ENCODE measurements at places on chromosomes 2 and 18.

GRCh38 chr2:142175813-142176338 is 45.1 kb upstream of the LRP1B start:
- H3K4me3 ChIP-seq, result no peak overlapping the region
- H3K4me1 ChIP-seq, result no peaks in the 10 kb centered on the region
- DNase-seq, result no peak
- H3K27me3 ChIP-seq, result no peaks in the 10 kb centered on the region
- H3K27ac ChIP-seq, result no peak overlapping the region

DNA sequence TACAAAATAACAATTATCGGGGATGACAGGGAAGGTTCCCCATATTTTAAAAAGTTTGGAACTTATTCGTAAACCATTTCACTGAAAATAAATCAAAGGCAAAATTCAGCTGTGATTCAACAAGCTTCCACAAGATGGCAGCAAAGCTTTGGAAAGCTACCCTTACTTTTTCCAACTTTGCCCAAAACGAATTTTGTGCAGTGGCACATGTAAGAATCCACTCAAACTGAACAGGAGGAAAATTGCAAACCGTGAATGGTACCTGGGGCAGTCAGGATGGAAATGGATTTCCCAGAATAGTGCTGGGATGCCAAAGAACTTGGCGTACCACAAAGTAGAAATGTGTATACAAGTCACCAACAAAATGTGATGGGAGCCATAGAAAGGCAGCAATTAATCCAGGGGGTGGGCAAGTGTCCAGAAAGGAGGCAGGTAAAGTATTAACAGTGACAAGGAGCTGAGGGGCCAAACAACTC is 10.7 kb downstream of the RPL31 start:
- no peak overlapping the region for H3K27ac ChIP-seq
- H3K27me3 ChIP-seq, result no peaks in the 10 kb centered on the region
- no peak overlapping the region for H3K4me3 ChIP-seq
- H3K4me1 ChIP-seq, result no peaks in the 10 kb centered on the region

DNA sequence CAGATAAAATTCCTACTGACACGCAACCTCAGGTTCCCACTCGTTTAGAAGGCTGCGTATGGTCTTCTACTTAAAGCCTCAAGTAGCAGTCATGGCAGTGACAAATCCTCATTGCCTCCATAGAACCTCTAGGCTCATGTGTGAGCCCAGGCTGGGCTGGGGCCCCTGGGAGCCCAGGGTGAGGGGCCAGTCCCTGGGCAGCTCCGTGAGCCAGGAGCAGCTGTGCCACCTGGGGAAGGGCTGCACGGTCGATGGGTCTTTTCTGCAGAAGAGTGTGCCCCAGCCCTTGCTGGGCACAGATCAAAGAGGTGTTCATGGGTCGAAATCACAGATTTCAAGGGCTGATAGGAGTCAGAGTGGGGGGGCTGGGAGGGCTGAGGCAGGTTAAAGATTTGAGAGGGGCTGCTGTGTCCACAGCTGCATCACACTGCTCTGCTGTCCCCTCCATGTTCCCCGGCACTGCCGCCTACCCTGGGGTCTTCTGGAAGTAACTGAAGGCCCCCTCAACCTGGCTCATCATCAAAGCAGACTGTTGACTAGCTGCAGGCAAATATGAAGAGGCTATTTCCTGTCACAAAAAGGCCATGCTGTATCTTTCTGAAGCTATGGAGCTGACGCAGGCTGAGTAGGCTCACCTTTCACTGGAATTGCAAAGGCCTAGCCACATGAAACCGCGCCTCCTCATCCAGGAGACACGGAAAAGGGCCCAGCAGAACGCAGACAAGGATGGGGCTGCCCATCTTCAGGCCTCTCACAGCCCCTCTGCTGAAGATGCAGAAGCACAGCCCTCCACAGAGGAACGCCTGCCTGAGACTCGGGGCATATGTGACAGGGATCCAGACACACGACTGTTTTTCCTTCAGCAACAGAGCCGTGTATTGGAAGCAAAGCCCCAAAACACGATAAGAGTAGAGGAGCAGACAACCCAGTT is 35.7 kb upstream of the ALPP start:
- no peak overlapping the region for H3K4me3 ChIP-seq
- H3K36me3 ChIP-seq, result no peaks in the 10 kb centered on the region
- H3K4me1 ChIP-seq, result no peaks in the 10 kb centered on the region
- DNase-seq, result no peak
- H3K27me3 ChIP-seq, result no peaks in the 10 kb centered on the region

GRCh38 chr2:234836271-234836670 is 115.5 kb upstream of the SH3BP4 start:
- no peaks in the 10 kb centered on the region for H3K27me3 ChIP-seq
- DNase-seq, result no peak
- no peaks in the 10 kb centered on the region for H3K4me1 ChIP-seq
- H3K4me3 ChIP-seq, result no peak overlapping the region

GRCh38 chr2:163768881-163769695 is 33.3 kb upstream of the FIGN start:
- no peaks in the 10 kb centered on the region for H3K27me3 ChIP-seq
- DNase-seq, result no peak
- peak overlapping the region; percentile 31 for H3K27ac ChIP-seq
- peaks cover 6% of the 10 kb centered on the region for H3K4me1 ChIP-seq

DNA sequence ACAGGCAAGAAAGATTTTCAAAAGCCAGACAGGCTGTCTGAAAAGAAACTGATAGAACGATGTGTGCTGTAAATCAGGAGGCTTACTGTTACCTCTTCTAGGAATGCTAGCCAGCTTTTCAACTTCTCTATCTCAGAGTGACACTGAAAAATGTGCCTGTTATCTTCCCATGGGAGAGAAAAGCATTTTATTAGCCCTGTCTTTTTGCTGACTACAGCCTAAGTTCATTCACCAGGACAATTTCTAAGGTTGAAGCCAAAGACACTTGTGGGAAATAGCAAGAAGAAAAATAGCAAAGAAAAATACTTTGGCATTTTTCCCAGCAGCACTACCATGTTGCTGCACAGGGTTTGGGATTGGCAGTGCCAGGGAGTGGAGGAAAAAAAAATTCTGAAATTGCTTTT is 34.0 kb downstream of the ABCB11 start:
- H3K27me3 ChIP-seq, result no peaks in the 10 kb centered on the region
- DNase-seq, result no peak
- no peaks in the 10 kb centered on the region for H3K36me3 ChIP-seq
- no peaks in the 10 kb centered on the region for H3K4me1 ChIP-seq
- H3K4me3 ChIP-seq, result no peak overlapping the region

DNA sequence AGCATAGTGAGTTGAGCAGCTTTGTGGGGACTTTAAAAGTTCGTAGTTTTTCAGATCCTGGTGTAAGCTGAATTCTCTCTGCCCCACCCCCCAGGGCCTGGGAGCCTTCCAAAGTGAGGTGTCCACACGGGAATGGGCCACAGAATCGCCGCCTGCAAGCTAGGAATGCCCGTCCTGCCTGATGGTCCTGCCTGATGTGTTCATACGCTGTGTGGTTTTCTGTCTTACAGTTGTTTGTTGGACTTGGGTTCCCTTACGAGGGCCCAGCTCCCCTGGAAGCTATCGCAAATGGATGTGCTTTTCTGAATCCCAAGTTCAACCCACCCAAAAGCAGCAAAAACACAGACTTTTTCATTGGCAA is 158.7 kb downstream of the MGAT5 start:
- H3K36me3 ChIP-seq, result no peaks in the 10 kb centered on the region
- H3K4me3 ChIP-seq, result no peak overlapping the region
- DNase-seq, result no peak

- no peak overlapping the region for H3K27ac ChIP-seq
- no peak overlapping the region for H3K4me3 ChIP-seq
- DNase-seq, result no peak
- H3K36me3 ChIP-seq, result no peaks in the 10 kb centered on the region
- H3K4me1 ChIP-seq, result peaks cover 12% of the 10 kb centered on the region
Observed at GRCh38 chr2:64610316-64610855, 43.3 kb downstream of the SERTAD2 start.

DNA sequence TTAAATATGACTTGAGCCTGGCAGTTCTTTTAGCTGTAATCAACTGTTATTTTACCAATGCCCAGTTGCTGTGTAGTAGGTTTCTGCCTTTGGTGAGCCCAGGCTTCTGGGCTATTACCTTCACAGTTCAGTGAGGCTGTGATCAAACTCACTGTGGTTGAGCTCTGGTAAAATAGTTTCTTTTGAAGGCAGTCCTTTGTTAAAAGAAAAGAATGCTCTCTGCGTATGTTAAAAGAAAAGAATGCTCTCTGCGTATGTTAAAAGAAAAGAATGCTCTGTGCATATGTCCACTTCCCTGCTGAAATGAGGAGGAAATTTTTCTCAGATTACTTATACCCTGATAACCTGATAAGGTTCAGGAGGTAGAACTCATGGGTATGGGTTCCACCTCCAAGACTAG is 244.3 kb downstream of the RNF144A start:
- no peaks in the 10 kb centered on the region for H3K4me1 ChIP-seq
- no peak for DNase-seq
- no peaks in the 10 kb centered on the region for H3K36me3 ChIP-seq
- H3K27me3 ChIP-seq, result no peaks in the 10 kb centered on the region
- H3K4me3 ChIP-seq, result no peak overlapping the region
- no peak overlapping the region for H3K27ac ChIP-seq

- no peak for DNase-seq
- peaks cover 16% of the 10 kb centered on the region for H3K4me1 ChIP-seq
- no peak overlapping the region for H3K4me3 ChIP-seq
- H3K27me3 ChIP-seq, result no peaks in the 10 kb centered on the region
Observed at GRCh38 chr2:47360927-47361326, 42.0 kb upstream of the MSH2 start.

- no peak for DNase-seq
- no peak overlapping the region for H3K27ac ChIP-seq
- H3K4me1 ChIP-seq, result no peaks in the 10 kb centered on the region
- H3K4me3 ChIP-seq, result no peak overlapping the region
- no peaks in the 10 kb centered on the region for H3K36me3 ChIP-seq
Observed at GRCh38 chr18:3392467-3392855, 57.5 kb upstream of the TGIF1 start.

DNA sequence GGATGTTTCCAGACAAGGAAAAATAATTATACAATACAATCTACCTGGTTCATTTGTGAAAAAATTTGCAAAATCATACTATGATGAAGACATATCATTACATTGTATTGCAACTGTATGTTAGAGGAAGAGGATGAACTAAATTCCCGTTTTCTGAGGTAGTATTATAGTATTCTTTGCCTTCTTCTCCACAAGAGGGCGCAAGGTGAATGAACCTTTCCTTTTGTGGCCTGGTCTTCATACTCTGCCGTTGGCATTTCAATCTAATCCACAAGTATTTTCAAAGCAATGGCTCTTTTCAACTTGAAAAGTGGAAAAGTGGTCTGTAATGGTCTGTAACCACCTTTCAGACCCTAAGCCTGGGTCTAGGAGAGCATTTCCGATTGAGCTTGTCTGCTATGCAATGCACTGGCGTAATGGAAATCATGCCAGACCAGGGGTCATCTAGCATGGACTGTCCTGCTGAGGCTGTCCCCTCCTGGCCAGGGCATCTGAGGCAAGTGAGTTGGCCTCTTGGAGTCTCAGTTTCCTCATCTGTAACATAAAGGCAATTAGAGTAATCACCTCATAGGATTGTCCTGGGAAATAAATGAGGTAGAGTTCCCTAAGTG is 30.8 kb upstream of the ZNF396 start:
- H3K27ac ChIP-seq, result no peak overlapping the region
- H3K36me3 ChIP-seq, result no peaks in the 10 kb centered on the region
- no peak overlapping the region for H3K4me3 ChIP-seq
- no peaks in the 10 kb centered on the region for H3K27me3 ChIP-seq
- no peaks in the 10 kb centered on the region for H3K4me1 ChIP-seq
- DNase-seq, result peak; percentile 14

DNA sequence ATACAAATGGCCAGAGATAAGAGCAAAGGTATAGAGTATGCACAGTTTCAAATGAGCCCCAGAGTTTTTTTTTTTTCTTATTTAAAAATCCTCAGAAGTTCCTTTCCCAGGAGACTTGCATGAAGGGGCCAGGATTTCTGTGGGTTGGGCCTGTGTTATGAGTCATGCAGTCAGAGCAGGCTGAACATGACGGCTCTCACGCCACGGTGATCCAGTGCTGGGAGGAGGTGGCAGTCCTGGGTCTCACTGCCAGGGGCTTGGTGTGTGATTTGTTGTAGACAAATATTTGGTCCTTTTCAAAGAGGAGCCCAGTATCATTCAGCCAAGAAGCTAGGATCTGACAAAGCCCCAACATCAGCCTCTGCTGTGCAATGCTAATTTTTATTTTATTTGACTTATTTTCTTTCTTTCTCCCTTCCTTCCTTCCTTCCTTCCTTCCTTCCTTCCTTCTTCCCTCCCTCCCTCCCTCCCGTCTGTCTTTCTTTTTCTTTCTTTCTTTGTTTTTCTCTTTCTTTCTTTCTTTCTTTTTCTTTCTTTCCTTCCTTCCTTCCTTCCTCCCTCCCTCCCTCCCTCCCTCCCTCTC is 10.4 kb upstream of the KCNE4 start:
- DNase-seq, result peak; percentile 74
- H3K4me3 ChIP-seq, result peak overlapping the region; percentile 46
- peaks cover 7% of the 10 kb centered on the region for H3K4me1 ChIP-seq
- H3K36me3 ChIP-seq, result no peaks in the 10 kb centered on the region
- H3K27ac ChIP-seq, result peak overlapping the region; percentile 62
- H3K27me3 ChIP-seq, result no peaks in the 10 kb centered on the region

- no peak overlapping the region for H3K4me3 ChIP-seq
- no peaks in the 10 kb centered on the region for H3K36me3 ChIP-seq
- peaks cover 16% of the 10 kb centered on the region for H3K4me1 ChIP-seq
- no peaks in the 10 kb centered on the region for H3K27me3 ChIP-seq
- DNase-seq, result no peak
- no peak overlapping the region for H3K27ac ChIP-seq
Observed at GRCh38 chr2:9536504-9536903, 19.1 kb downstream of the ADAM17 start.

DNA sequence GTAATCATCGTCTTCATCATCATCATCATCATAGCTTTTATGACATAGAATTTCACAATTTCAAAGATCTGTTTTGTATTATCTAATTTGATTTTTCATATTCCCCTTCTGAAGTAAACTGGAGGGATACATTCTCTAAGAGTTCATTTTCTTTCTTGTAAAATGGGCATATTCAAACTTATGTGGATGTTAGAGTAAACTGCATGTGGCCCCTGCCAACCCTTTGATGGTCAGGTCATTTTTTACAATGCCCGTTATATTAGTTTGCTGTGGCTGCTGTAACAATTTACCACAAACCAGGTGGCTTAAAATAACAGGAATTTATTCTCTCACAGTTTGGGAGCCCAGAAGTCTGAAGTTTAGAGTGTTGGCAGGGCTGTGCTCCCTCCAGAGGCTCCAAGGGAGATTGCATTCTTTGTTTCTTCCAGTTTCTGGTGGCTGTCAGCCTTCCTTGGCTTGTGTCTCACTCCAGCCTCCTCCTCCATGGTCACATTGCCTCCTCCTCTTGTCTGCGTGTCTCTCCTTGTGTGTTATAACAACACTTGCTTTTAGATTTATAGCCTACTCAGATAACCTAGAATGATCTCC is 127.5 kb upstream of the MMADHC start:
- no peak overlapping the region for H3K4me3 ChIP-seq
- no peaks in the 10 kb centered on the region for H3K36me3 ChIP-seq
- no peaks in the 10 kb centered on the region for H3K4me1 ChIP-seq
- H3K27ac ChIP-seq, result no peak overlapping the region
- no peak for DNase-seq

GRCh38 chr18:49020621-49021021 is 69.9 kb upstream of the SMAD7 start:
- H3K27ac ChIP-seq, result no peak overlapping the region
- H3K36me3 ChIP-seq, result no peaks in the 10 kb centered on the region
- no peaks in the 10 kb centered on the region for H3K27me3 ChIP-seq

Measured in thoracic aorta (tissue), 2 donors.